ENCODE measurements at places on chromosomes 2 and 18.

DNA sequence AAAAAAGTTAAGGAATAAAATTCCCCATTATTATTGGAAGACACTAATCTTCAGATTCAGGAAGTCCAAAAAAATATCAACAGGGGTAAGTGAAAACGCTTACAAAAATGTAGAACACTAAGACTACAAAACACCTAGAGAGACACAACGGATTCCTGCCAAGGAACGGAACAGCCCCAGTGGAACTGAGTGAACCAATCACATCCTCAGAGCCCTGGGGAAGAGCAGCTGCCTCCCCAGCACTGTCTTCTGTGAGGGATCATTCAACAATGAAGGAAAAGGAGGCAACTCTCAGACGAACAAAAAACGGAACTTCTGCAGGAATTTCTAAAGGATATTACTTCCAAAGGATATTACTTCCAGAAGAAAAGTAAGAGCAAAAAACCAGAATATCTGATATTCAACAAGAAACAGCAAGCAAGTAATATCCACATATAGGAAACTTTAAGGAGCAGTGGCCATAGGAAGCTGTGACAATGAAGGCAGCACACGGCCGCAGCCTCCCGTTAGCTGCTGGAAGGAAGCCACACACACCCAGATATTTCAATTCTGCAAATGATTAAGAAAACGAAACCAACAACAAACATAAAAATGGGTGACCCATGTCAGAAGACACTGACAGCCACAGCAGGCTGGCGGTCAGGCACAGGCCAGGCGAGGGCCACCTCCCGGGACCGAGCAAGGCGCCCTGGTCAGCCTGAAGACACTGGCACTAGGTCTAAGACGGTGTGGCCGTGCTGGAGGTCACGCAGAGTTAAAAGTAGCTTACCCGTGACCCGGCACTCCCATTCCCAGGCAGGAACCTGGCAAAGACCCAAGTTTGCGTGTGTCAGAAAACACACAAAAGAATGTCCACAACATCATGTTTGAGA is 81.8 kb downstream of the HDAC4 start:
- peak; percentile 46 for DNase-seq

DNA sequence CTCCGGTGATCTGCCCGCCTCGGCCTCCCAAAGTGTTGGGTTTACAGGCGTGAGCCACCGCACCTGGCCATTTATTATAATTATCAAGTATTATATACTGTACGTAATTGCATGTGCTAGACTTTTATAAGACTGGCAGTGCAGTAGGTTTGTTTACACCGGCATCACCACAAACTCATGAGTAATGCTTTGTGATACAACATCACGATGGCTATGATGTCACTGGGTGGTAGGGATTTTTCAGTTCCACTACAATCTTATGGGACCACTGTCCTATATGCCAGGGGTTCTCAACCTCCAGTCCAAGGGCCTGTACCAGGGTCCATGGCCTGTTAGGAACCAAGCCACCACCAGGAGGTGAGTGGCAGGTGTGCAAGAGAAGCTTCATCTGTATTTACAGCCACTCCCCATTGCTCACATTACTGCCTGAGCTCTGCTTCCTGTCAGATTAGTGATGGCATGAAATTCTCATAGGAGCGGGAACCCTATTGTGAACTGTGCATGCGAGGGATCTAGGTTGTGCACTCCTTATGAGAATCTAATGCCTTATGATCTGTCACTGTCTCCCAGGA is 9.4 kb downstream of the SCYGR4 start:
- DNase-seq = no peak

- no peak for DNase-seq
Measured at GRCh38 chr2:102761763-102762162, at the start of gene TMEM182. Gene TMEM182, plus strand, starts transcription at chr2:102762031. Its CDS starts 187 bp downstream, at chr2:102762218.

DNA sequence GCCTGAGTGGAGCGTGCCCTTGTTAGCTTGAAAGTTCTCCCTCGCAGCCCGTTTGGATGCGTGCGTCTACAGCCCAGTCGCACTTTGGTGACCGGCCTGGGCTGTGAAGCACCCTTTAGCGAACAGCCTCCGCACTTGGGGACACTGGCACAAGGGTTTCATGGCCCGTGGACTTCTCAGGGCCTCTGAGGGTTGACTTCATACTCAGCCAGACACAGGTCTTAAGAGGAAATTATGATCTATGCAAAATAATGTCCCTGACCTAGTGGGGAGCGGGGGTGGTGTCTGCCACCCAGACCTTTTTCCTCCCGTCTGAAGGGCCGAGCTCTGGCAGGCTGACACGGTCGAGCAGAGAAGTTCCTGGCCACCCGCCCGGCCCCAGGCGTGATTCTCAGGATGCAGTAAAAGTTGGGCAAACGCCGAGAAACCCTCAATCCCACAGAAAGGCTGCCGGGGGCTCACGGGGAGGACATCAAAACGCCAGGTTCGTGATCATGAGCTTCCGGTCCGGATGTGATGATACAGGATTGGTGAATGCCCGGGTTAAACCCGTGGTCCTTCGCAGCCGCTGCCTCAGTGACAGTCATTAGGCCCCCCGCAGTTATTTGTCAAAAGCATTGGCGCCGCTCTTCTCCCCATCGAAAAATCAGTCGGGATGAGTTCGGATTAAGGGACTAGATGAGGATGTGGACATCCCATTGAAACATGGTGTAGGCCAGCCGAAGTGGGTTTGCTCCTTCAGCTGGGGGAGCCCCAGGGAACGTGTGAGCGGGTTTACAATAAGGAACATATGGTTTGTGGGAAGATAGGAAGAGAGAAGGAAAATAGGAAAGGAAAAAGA is 3.6 kb upstream of the PAX3 start:
- no peak for DNase-seq

DNA sequence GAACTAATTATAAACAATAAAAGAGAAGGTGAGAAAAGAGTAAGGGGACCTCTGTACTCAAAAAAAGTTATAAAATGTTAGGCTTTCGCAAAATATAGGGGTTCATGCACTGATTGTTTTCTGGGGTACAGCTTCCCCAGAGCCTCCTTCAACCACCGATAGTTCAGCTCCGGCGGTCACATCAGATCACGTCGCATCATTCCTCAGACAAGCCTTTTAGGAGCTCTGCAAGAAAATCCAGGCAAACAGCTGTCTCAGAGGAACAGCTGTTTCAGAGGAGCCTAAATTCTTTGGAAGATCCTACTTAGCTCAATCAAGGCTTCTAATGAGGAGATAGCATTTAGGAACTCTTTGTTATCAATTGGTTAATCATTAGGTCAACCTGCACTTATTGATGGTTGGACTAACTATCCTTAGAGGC is 78.7 kb downstream of the MYCN start:
- DNase-seq = no peak

- peak; percentile 76 for DNase-seq
Measured at GRCh38 chr18:13447621-13448334, 229.2 kb downstream of the LDLRAD4 start.

DNA sequence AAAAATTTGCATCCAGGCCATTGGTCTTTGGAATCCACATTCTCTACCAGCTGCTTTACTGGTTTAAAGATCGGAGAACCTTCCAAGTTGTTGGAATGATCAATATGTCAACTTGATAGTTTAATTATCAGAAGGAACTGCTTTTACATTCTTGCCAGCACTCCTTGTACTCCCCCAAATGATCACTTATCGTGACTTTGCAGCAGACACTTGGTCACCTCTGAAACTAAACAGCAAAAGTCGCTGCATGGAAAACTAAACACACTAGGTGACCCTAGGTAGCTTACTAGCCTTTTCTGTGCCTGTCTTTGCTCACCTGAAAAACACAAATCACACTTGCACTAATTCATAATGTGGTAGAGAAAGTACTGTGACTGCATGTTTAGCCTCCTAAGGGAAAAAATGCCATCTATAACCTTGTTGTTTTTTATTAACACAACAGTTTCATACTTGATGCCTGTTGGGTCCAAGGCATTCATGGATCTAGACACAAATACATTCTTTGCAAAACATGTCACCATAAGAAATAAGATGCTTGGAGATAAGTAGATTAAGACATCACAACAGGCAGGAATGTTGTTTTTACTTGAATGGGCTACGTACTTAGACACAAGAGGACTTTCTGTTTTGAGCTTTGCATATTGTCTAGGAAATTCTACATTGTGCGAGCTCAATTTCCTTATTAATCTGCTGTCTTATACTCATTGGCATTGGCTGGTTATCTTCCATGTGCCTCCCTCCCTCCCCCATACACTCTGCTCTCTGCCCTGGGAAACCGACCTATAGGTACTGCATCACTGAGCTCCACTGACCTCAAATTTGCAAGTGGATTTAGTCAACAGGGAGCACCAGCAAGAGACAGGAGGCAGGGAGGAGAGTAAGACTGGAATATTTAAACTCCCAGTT is 219.1 kb upstream of the STK17B start:
- DNase-seq = no peak

DNA sequence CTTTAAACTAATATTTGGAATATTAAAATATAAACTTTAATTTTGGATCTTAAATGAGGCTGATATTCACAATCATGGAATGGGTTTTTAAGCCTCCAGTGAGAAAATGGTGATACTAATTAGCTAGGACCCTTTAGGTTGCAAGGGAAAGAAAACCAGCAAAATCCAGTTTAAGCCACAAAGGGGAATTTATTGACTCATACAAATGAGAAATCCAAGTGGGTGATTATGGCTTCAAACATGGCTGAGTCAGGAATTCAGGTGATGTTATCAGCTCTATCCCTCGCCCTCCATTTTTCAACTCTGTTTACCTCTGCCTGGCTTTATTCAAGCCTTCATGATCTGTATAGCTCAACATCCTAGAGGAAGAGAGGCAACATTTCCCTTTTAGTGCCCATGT is 75.3 kb upstream of the DLX2 start:
- DNase-seq = no peak

DNA sequence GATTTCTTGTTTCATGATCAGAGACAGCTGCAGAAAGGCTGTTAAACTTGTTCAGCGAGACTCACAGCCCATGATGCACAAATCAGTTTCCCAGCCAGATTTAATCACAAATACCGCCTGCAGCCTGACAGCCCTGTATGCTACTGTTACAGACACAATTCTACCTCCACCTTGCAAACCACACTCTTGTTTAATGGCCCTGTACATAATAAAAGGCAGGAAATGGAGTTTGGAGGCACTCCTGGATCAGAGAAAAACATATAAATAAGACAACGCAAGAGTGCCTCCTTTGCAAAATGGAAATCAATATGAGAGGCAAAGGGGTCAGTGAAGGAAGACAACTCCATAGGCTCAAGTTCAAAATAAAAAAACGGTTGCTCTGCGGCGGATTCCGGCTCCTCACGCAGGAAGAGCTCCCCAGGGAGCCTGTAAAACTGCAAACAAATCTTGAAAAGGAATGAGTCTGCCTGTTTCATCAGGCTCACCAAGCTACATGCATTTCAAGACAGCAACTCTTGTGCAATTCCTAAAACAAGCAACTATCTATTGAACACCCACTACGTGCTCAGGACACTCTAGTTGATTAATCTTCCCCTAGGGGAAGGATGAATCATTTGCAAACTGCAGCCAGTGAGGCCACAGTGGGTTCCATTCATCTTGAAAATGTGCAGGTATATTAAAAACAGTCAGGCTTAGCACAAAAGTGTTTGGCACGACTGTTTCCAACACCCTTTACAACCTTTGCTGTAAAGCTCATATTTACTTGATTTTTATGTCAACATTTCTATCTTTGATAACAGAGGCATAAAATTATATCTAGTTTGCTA is 37.5 kb downstream of the TBC1D8 start:
- DNase-seq = no peak

GRCh38 chr2:151567006-151567405 is 157.3 kb downstream of the RIF1 start:
- DNase-seq = no peak

Measured in right hindlimb (tissue), 1 donor.